ENCODE measurements at places on chromosomes 2 and 18. TPM values are rescaled to one million over a fixed set of nuclear protein-coding genes. Genes with fewer than 3 reads are reported as not detected.

Gene SMYD1
- polyA plus RNA-seq = 0.13 TPM

Gene LOXHD1
- 0.78 TPM for polyA plus RNA-seq

Gene DUSP19
- 4.2 TPM for polyA plus RNA-seq

Gene CD8B
- polyA plus RNA-seq = 0.27 TPM

Gene PLEKHM3
- 11.5 TPM for polyA plus RNA-seq

Gene DUSP2
- 4.9 TPM for polyA plus RNA-seq

Gene MAP3K19
- polyA plus RNA-seq = 0.36 TPM

Gene SP9
- not detected for polyA plus RNA-seq

Gene WNT10A
- polyA plus RNA-seq = 1.1 TPM

Gene PDCL3
- 37.4 TPM for polyA plus RNA-seq

Gene INHA
- polyA plus RNA-seq = 2.9 TPM

Gene CNTNAP5
- polyA plus RNA-seq = not detected

Gene IL1RN
- 3.0 TPM for polyA plus RNA-seq

Gene KIF1A
- 17.8 TPM for polyA plus RNA-seq

Gene SCG2
- 0.54 TPM for polyA plus RNA-seq

Gene RNF152
- polyA plus RNA-seq = 11.0 TPM

Gene PRSS56
- polyA plus RNA-seq = not detected

Gene MC5R
- polyA plus RNA-seq = not detected

Gene CIDEA
- polyA plus RNA-seq = not detected

Gene HOXD12
- 0.34 TPM for polyA plus RNA-seq

Measured in renal pelvis (tissue), 12 donors.